ENCODE measurements at places on chromosomes 7 and 10. TPM values are rescaled to one million over a fixed set of nuclear protein-coding genes. Genes with fewer than 3 reads are reported as not detected.

LGI1 gene
- not detected for total RNA-seq

TLX1 gene
- total RNA-seq: not detected

WASHC2A gene
- total RNA-seq: 35.6 TPM

CAMK2B gene
- total RNA-seq: 0.22 TPM

ABCA13 gene
- 1.3 TPM for total RNA-seq

ASZ1 gene
- total RNA-seq: not detected

HSPA12A gene
- total RNA-seq: 12.9 TPM

TUBB8 gene
- total RNA-seq: not detected

TMEM196 gene
- total RNA-seq: not detected

CYP2C9 gene
- not detected for total RNA-seq

VSTM4 gene
- total RNA-seq: 1.3 TPM

OR2A14 gene
- not detected for total RNA-seq

ATP6V1F gene
- total RNA-seq: 77.0 TPM

NPY4R2 gene
- total RNA-seq: not detected

NME8 gene
- not detected for total RNA-seq

TRIP6 gene
- 78.6 TPM for total RNA-seq

CALML3 gene
- not detected for total RNA-seq

CYTH3 gene
- total RNA-seq: 27.6 TPM

EBF3 gene
- not detected for total RNA-seq

CPN1 gene
- not detected for total RNA-seq

CACNB2 gene
- 0.14 TPM for total RNA-seq

PAPOLB gene
- total RNA-seq: under 0.01 TPM

TDRD1 gene
- total RNA-seq: not detected

GPR15LG gene
- not detected for total RNA-seq

SFRP5 gene
- total RNA-seq: not detected

PON1 gene
- total RNA-seq: not detected

NFE2L3 gene
- total RNA-seq: 31.6 TPM

FGL2 gene
- 0.14 TPM for total RNA-seq

TMEM139 gene
- not detected for total RNA-seq

KIAA1217 gene
- 2.0 TPM for total RNA-seq

LOXL4 gene
- total RNA-seq: 70.5 TPM

FBXO24 gene
- 0.86 TPM for total RNA-seq

GPR22 gene
- not detected for total RNA-seq
